Fibroblast of skin of right biceps (primary cell): ENCODE measurements at places on chromosomes 2 and 18.

GRCh38 chr18:66548747-66549146 is 55.1 kb downstream of the CDH19 start:
- DNase-seq, result no peak

GRCh38 chr18:74534981-74535649 is 815 bp downstream of the CNDP1 start:
- DNase-seq, result no peak

GRCh38 chr2:86675511-86676015 is 44.5 kb upstream of the RMND5A start:
- DNase-seq, result no peak

GRCh38 chr18:28793901-28794300 is 617.0 kb upstream of the CDH2 start:
- no peak for DNase-seq

DNA sequence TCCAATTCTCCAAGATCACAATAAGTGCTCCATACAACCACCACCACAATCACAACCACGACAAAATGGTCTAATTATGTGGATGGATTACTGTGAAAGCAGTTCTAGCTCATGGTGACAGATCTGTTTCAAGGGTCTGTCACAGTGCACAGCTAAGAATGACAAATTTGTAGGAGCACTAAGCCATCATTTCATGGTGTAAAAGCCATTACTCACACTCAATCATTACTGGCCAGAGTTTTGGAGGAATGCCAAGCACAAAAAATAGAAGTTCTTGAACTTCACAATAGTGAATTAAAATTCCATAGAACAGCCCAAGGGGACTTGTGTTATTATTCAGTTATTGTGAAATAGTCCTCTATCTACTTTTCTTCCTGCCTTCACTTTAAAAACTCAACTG is 2.3 kb downstream of the CPS1 start:
- DNase-seq, result peak; percentile 4

- no peak for DNase-seq
Measured at GRCh38 chr2:227643990-227644551, 22.5 kb upstream of the SCYGR5 start.

DNA sequence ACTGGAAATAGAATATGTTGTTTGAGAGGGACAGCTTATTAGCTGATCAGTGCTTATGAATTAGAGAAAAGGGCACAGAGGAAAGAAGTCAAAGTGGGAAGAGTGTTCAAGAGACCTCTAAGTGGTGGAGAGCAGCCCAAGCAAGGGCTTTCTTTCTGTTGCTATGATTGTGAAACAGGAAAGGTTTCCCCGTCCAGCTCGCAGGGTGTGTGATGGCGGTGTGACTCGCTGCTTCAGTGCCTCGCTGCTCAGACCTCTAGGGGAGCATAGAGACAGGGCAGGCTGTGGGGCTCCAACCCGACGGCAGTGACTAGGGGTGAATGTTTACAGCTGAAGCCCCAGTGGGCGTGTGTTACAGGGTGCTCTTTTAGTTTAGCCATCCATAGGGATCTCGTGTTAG is 166.5 kb upstream of the COPS8 start:
- peak; percentile 68 for DNase-seq

- DNase-seq, result no peak
Measured at GRCh38 chr18:67179726-67180125, 336.8 kb downstream of the DSEL start.

DNA sequence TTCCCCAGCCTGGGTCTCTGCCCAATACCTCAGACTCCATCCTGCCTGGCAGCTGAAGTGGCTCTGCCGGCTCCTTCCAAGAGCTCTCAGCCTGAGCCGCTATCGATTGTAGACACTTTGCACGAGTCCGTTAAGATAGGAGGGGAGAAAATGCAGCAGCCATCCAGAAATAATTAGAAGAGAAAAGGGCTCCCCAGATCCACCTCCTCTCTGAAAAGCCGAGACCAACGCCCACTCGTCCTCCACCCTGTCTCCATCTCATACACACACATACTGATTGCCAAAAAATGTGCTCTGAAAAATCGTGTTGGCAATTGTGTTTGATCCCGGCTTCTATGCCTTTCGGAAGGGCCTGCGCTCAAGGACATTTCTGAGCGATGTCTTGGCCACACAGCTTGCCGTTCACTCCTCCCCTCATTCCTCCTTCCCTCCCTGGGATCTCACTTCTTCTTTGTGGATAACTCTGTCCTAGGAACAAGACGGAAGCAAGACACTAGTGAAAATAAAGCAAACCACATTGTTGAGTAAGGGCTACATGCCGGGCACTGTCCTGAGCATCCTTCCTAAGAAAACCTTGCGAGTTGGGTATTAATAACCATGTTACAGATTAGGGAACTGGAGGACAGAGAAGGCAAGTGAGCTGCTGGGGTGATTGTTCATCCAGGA is 372.8 kb upstream of the MYT1L start:
- no peak for DNase-seq

DNA sequence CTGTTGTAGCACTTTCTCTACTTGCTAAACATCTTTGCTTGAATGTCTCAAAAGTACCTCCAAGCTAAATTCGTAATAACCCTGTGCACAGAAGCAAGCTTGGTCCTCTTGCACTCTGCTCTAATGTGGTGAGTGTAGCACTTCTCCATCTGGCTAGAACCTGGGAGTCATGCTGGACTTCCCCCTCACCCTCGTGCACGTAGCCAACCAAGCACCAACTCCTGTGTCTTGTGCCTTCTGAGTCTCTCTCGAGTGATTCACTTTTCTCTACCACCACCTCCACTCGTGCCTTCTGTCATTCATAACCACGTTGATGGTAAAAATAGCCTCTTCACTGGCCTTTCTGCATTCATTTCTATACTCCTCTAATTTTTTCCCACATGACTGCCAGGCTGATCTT is 91.9 kb upstream of the KCNE4 start:
- peak; percentile 77 for DNase-seq

DNA sequence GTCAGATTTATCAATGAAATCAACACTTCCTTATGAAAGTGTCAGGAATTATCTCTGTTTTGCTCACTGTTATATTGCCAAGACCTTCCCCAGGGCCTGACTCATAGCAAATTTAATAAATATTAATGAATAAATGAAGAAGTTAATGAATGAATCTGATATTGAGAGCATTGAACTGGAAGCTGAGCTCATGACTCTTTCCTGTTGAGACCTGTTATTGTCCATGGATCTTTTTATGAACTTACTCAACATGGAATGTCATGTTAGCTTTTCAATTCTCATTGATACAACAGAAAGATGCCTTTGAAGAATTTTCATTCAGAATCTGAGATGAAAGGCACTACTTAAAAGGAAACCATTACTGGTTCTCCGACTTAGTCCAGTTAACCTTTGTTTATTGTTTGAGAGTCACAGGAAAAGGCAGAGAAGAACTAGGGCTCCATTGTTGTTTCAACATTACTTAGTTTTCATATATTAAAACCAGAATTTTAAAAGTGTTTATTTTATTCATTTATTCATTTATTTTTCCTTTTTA is 90.4 kb upstream of the UNC80 start:
- DNase-seq, result no peak

DNA sequence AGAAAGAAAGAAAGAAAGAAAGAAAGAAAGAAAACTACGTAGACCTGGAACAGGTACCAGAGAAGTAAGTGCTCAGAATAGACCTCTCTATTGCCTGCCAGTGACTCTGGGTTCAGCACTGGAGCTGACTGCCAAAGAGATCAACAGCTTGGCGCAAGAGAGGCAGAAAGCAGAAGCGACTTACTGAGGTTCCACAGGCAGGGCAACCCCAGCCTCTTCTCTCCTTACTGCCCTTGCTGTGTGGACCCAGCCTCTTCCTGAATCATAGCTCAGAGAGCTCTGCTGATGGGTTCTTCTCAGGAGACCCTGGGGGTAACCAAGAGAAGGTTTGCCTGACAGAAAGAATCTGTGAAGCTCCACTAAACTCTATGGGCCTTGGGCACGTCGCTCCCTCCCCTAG is 7.1 kb downstream of the CAPN13 start:
- DNase-seq, result no peak

- DNase-seq, result peak; percentile 23
Measured at GRCh38 chr2:232574674-232575403, 24.4 kb downstream of the EIF4E2 start.

DNA sequence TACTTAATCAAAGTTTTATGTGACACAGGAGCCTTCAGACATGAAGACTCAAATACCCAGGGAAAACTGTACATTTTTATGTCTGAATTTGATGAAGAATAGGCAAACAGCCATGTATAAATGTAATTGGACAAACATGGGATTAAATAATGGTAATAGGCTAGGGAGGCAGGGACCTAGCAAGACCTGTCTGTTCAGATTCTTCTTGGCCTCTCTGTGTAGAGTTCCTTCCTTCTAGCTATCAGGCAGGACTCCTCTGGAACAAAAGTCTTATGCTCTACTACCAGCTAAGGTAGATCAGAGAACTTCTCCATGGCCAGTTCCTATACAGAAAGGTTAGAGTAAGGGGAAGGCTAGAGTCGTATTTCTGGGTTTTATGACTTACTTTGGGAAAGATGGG is 9.5 kb upstream of the PARD3B start:
- no peak for DNase-seq

GRCh38 chr2:43139996-43140621 is 86.3 kb downstream of the ZFP36L2 start:
- DNase-seq, result no peak

DNA sequence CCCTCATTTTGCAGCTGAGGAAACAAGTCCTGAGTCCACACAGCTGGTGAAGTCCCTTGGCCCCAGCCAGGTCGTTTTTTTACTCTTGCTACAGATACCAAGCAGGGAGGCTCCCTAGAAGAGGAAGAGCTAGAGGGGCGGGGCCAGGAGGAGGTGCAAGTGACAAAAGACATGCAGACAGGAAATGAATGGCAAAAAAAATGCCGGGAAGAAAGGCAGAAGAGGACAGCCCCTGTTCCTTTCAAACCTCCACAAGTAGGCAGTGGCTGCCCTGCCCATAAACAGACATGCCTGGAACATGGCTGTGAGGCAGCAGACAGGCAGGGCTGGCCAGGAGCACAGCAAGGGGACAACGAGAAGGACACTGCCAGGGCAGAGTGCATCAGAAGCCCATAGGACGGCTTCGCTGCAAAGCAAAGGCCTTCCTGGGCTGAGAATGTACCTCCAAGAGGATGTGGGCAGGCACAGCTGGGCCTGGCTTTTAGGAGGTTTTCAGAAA is 108.7 kb downstream of the ZBTB7C start:
- peak; percentile 4 for DNase-seq

GRCh38 chr18:33875029-33875565 is 297.1 kb downstream of the ASXL3 start:
- DNase-seq, result no peak

GRCh38 chr2:10835052-10835970 is 22.7 kb upstream of the PDIA6 start:
- DNase-seq, result peak; percentile 34

DNA sequence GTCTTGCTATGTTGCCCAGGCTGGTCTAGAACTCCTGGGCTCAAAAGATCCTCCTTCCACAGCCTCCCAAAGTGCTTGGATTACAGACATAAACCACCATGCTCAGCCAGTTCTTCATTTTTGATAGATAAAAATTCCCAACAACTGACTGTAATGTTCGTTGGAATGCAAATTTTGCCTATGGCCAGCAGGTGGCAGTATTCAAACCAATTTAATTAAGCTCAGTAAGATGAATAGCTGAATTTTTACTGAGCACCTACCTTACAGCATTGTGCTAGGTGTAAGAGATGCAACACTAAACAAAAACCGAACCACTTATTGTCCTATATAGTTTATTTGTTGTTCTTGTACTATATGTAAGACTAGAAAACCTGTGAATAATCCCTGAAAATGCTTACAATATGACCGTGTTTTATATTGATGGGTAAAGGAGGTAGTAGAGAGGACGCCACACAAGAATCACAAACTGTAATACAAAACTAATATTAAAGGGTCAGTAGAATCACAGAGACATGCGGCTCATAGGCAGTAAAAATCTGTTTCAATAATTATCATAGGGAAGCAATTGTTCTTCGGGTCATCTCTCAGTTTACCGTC is 8.2 kb upstream of the TMEM182 start:
- DNase-seq, result peak; percentile 50

- DNase-seq, result no peak
Measured at GRCh38 chr2:48753228-48753627, 2.3 kb downstream of the LHCGR start.

DNA sequence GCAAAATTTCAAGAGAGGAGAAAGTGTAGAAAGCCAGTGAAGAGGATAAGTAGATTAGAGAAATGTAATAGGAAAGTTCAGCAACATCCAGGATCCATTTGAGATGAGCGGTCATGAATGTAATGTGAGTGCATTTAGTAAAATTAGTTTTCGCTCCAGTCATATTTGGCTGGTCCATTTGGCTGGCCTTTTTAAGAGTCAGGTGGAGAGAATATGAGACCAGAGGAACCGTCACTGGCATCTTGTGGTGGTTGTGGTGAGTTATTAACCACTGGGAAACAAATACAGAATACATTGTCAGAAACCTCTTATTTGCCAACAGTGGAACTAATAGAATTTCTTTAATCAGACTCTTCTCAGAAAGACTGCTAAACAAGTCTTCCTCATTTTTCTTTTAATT is 1064.3 kb upstream of the CDH2 start:
- DNase-seq, result no peak

DNA sequence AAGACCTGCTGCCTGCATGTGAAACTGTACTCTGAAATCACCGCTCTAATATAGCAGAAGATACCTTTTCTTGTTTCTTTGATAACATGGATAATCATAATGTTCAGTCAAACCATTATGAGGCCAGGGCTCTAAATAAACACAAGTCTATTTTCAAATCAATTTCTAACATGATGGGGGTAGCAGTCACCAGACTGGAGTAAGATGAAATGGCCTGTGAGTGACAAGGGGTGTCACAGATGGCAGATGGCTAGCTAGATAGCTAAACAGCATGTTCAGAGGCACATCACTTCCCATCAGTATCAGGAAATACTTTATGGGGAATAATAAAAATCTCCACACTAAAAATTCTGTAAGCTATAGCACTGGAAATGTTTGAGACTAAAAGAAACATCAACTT is 14.0 kb downstream of the MBD2 start:
- no peak for DNase-seq

DNA sequence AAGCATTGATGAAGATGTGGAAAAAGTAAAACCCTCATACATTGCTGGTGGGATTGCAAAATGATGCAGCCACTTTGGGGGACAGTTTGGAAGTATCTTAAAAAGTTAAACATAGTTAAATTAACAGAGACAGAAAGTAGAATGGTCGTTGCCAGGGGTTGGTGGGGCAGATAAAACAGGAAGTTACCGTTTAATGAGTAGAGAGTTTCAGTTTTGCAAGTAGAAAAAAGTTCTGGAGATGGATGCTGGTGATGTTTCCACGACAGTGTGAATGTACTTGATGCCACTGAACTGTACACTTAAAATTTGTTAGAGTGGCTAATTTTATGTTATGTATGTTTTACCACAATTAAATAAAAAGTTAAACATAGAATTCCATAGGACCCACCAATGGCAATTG is 44.5 kb upstream of the EGR4 start:
- no peak for DNase-seq

GRCh38 chr2:101912545-101912944 is 79.2 kb upstream of the IL1R2 start:
- no peak for DNase-seq
